ENCODE measurements at places on chromosomes 3 and 15.

DNA sequence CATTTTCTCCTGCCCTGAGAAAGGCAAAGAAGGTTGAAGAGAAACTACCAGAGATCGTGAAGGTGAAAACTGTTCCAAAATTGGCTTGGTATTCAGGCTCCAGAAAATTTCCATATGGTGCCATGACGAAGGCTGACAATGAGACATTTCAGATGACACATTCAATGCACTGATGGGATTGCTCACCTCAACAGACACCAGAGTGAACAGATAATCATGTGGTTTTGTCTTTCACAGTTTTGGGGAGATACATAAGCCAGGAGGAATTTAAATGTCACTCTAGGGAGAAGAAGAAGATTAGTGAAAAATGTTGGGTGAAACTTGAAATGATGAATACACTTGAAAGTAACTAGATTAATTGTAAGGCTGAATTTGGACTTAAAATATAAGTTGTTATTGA, 339.7 kb upstream of the EPHA3 start:
- DNase-seq = no peak

GRCh38 chr3:34263101-34263621, 464.7 kb downstream of the PDCD6IP start:
- no peak for DNase-seq

GRCh38 chr15:74295800-74296199, 59.7 kb downstream of the CCDC33 start:
- DNase-seq = no peak

- no peak for DNase-seq
Measured at GRCh38 chr15:84653584-84653909, 536 bp downstream of the WDR73 start.

DNA sequence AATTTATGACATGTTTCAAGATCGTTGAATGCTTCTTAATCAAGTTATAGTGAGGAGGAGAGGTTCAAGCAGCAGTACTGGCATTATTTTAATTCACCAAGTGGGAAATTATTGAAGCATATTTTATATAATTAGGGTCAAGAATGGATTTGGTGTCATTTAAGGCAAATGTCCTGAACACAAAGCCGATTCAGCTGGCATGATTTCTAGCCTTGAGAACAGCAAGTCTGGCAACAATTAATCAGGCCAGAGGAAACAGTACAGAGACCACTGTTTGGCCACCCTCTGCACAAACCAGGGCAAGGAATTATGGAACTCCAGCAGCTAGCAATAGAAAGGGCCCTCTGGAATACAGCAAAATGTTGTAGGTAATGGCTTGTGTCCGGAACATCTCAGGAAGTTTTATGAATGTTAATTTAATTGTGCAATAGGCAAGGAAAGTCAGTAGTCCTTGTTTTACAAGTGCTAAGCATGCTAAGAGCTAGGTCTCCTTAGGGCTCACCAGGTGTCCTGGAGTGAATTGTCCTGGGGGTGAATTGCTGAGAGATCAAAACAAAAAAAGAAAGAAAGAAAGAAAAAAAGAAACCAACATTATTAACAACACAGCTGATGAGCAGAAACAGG, 38.7 kb upstream of the SNRK start:
- no peak for DNase-seq
